ENCODE measurements at places on chromosomes 7 and 10.

GRCh38 chr10:43316988-43317387, 50.1 kb upstream of the RASGEF1A start:
- DNase-seq = no peak

DNA sequence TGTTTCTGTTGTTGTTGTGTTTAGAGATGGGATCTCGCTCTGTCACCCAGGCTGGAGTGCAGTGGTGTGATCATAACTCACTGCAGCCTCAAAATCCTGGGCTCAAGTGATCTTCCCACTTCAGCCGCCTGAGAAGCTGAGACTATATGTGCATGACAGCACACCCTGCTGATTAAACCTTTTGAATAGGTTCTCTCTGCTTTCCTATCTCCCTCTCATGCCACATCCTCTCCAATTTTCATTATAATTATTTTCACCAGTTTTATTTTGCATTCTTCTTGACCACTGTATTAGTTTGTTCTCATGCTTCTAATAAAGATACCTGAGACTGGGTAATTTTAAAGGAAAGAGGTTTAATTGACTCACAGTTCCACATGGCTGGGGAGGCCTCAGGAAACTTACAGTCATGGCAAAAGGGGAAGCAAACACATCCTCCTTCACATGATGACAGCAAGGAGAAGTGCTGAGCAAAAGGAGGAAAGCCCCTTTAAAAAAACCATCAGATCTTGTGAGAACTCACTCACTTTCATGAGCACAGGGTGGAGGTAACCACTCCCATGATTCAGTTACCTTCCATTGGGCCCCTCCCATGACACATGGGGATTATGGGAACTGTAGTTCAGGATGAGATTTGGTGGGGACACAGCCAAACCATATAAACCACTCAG, 12.9 kb downstream of the AGK start:
- no peak for DNase-seq

DNA sequence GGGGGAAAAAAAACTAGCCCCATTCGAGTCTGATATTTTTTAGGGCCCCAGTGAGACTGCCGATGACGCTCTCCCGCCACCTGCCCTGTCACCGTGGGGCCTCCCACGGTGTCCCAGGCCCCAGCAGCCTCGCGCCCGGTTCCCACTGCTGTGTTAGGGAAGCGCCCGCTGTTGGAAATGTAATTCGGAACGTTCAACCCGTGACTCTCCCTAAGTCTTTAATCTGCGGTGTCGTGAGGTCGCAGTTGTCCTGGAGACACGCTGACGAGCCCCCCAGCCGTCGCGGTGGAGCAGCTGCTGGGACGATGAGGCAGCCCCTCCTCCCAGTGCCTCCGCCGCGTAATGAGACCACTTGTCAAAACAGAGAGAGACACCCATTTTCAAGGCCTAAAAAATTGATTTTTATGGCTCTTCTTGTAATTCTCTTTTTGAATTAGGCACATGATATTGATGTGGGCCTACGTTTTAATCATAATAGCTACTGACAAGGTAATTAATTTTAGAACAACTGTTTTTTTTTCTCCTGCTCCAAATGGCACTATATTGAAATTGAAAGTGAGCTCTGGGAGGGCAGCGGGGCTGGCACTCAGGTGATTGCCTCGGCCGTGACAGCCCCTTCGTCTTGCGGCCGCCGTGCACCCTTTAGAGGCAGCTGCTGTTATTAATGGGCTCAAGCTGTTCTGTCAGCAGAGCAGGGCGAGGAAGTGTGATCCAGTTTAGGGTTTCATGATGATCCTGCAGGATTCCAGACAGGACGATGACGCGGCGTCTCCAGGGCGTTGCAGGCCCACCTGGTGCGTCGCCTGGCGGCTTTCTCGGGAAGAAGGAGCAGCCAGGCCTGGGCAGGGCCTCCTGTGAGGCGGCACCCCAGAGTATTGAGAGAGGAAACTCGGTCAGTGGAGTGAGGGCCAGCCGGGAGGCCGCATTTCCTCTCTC, 63.3 kb downstream of the NKX6-2 start:
- no peak for DNase-seq

DNA sequence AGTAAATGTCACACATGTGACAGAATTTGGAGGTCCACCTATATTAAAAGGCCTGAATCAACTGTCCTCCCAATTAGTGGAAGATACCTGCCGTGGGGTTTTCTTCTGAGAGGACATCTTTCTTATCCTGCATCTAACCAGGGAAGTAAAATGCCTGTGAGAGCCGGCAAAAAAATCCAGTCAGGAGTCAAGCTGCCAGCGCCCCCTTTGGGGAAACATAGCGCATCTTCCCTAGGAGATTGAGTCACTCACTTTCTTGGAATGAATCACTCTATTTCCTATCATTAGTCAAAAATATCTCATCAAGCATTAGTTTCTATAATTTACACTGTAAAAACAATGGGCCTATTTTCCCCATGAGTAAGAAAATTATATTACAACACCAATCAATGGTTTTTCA, 66.4 kb upstream of the ANK3 start:
- DNase-seq = no peak

GRCh38 chr10:103712146-103712545, 143.2 kb downstream of the SH3PXD2A start:
- no peak for DNase-seq

- no peak for DNase-seq
Observed at GRCh38 chr10:92567952-92568600, 5.8 kb downstream of the IDE start.

DNA sequence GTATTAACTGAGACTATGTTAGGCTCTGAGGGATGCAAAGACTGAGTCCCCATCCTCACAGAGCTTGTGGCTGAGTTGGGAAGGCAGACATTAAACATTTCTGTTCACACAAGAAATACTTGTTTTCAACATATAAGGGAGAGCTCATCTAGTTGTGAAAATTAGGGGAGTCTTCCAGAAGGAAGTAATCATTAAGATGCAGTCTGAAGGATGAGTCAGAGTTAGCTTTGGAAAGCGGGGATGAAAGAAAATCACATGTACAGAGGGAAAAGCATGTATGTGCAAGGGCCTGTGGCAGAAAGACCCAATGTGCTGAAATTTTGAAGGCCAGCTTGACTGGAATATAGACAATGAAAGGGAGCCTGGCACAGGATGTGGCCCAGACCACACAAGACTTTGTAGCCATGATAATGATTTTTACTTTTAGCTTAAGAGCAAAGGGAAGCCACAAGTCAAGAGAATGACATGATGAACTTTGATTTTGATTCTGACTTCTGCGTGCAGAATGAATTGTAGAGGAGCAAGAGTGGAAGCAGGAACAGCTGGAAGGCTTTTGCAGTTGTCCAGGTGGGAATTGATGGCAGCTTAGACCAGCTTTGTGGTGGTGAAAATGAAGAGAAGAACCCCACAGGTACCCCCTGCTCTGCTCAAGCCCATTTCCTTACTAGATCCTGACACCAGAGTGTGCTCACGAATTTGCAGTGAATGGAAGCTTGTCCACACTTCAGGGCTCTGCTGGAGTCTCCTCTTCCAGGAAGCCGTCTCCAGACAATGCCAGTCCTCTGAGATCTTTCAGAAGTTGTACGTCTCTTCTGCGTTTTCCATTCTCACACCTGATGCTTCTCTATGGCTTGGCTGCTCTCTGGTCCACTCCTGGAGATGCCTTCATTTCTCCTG, 115.6 kb downstream of the ATXN7L1 start:
- no peak for DNase-seq

- DNase-seq = no peak
Observed at GRCh38 chr10:132784866-132785722, 853 bp downstream of the NKX6-2 start.

DNA sequence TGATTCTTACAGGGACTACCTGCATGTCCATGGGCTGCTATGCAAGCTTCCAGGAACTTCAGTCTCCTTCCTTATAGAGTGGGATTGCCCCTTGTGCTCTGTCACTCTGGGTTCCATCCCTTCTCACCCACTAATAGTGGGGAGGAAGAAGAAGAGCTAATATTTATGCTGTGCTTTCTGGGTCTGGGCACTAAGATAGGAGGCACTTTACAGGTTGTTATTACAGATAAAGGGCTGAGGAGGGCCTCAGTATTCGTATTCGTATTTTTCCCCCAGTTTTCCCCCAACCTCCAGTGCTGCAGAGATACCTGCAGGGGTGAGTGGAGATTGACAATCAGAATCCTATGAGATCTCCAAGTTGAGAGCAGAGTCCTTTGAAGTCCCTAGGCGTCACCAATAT, 14.2 kb downstream of the HK1 start:
- DNase-seq = no peak

- no peak for DNase-seq
Observed at GRCh38 chr10:110664483-110665420, 20.6 kb downstream of the RBM20 start.
